Regular cardiac myocyte (primary cell): ENCODE measurements at places on chromosomes 7 and 10. TPM values are rescaled to one million over a fixed set of nuclear protein-coding genes. Genes with fewer than 3 reads are reported as not detected.

The GSDME gene
- 50.2 and 60.3 TPM in 2 replicates for total RNA-seq

The HMX3 gene
- total RNA-seq, result not detected in 2 replicates

The TBATA gene
- total RNA-seq, result not detected in 2 replicates

The POT1 gene
- total RNA-seq, result 34.5 and 42.6 TPM in 2 replicates

The PPP1R17 gene
- not detected in 2 replicates for total RNA-seq

The GPER1 gene
- total RNA-seq, result 2.7 and 3.1 TPM in 2 replicates

The INSYN2A gene
- under 0.01 TPM in 2 replicates for total RNA-seq

The ZPBP gene
- not detected in 2 replicates for total RNA-seq

The HOXA3 gene
- under 0.01 TPM in 1 of 2 replicates, not detected in the other for total RNA-seq

The TMEM229A gene
- not detected in 2 replicates for total RNA-seq

The ESYT2 gene
- 88.0 and 152 TPM in 2 replicates for total RNA-seq

The GHRHR gene
- not detected in 2 replicates for total RNA-seq

The CH25H gene
- 1.4 and 2.9 TPM in 2 replicates for total RNA-seq

The ACSM6 gene
- total RNA-seq, result not detected in 2 replicates

The LRRD1 gene
- total RNA-seq, result under 0.01 TPM in 2 replicates

The AKR1D1 gene
- total RNA-seq, result not detected in 2 replicates

The PON1 gene
- total RNA-seq, result not detected in 2 replicates

The ERVW-1 gene
- total RNA-seq, result not detected in 2 replicates

The CASTOR2 gene
- total RNA-seq, result 7.3 and 16.9 TPM in 2 replicates

The OR2A42 gene
- total RNA-seq, result under 0.01 TPM in 1 of 2 replicates, not detected in the other
